ENCODE measurements at places on chromosomes 13 and 19.

GRCh38 chr19:14383661-14384555 is 2.7 kb downstream of the ADGRE5 start:
- peak; percentile 55 for DNase-seq

- DNase-seq: no peak
These were observed 972 bp downstream of the KLK2 start for GRCh38 chr19:50874211-50874610.

DNA sequence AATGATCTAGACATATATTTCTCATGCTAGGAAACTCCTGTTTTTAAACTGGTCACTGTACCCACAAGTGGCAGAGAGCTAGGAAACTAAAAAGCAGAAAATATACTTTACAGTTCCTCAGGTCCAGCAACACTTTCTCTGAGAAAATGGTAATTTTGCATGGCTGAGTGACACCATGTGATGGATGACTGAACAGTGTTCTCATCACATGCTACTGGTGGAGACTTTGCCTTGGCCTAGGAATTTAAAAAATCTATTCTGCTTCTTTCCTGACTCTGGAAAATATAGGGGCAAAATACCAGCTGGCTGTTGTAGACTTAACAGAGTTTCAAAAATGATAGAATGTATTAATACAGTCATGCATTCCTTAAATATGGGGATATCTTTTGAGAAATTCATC is 50.0 kb downstream of the LATS2 start:
- peak; percentile 47 for DNase-seq

GRCh38 chr13:112891477-112892401 is 77.3 kb upstream of the MCF2L start:
- DNase-seq: no peak

DNA sequence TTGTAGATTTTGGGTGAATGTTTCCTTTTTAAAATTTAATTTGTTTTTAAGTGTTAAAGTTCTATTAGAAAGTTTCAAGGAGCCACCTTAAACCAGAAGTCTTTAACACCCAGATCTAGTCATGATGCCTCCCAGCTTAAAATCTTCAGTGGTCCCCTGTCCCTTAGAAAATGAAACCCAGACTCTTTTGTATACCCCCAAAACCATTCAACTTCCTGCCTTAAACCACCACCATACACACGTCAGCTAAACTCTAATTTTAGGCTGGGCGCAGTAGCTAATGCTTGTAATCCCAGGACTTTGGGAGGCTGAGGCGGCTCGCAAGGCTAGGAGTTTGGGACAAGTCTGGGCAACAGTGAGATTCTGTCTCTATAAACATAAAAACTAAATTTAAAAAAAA is 37.9 kb downstream of the N4BP2L1 start:
- DNase-seq: no peak

GRCh38 chr13:39578821-39579291 is 24.1 kb downstream of the LHFPL6 start:
- DNase-seq: peak; percentile 26

DNA sequence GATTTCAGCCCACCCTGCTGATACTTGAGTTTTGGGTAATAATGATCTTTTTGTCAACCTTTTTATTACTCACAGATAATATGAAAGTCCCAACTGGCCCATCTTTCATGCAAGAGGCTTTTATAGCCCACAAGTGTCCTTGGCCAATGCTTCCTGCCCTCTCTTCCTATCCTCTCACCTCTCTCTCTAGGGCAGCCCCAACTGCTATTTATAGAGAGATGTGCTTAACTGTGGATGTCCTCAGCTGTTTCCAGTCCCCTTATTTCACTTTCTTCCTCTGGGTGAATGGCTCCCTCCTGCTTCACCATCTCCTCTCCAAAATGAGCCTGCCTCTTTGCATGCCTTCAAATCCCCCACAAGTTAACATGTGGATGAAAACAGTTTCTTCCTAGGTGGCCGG is 27.4 kb downstream of the ARHGEF7 start:
- DNase-seq: no peak

DNA sequence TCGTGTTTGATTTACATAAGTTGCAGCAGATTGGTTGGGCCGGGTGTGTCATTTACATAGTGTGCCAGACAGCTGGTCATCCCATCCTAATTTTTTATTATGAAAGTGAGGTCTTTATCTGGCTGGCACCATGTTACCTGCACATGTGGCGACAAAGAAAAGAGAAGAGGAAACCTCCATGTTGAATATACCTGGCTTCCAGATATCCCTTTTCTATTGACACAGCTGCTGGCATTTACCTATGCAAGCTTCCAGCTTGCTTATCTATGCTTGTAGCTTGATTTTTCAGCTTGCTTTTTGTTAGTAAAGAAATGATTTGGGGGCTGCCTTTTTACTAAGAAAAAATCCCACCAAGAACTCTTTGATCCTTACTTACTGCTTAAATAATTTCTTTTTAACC is 681.3 kb upstream of the SLITRK1 start:
- DNase-seq: no peak

GRCh38 chr19:10045371-10045770 is 32.1 kb downstream of the RDH8 start:
- no peak for DNase-seq

DNA sequence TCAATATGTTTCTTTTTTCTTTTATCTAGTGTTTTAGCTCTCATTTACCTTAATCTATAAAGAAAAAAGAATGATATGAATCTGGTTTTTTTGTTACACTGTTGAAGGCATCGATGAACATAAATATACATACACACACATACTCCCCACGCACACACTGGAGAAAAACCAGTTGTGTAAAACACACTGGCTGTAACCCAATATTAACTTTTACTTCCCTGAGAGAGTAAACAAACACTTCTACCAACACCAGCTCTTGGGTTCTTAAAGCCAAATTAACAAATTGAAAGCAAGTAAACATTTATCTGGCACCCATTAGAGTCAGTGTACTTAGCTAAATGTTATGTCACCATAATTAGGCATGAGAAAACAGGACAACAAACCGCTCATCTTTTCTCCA is 145.7 kb downstream of the ABCC4 start:
- no peak for DNase-seq

GRCh38 chr19:10168386-10168948 is 26.3 kb downstream of the DNMT1 start:
- no peak for DNase-seq

GRCh38 chr19:47437500-47437899 is 18.2 kb upstream of the MEIS3 start:
- DNase-seq: no peak

- no peak for DNase-seq
These were observed 774 bp upstream of the PPP2R1A start for GRCh38 chr19:52188822-52189734.

GRCh38 chr19:57106722-57107235 is 13.0 kb upstream of the USP29 start:
- DNase-seq: no peak

- peak; percentile 89 for DNase-seq
These were observed 432.4 kb downstream of the SLITRK1 start for GRCh38 chr13:83449668-83450395.

DNA sequence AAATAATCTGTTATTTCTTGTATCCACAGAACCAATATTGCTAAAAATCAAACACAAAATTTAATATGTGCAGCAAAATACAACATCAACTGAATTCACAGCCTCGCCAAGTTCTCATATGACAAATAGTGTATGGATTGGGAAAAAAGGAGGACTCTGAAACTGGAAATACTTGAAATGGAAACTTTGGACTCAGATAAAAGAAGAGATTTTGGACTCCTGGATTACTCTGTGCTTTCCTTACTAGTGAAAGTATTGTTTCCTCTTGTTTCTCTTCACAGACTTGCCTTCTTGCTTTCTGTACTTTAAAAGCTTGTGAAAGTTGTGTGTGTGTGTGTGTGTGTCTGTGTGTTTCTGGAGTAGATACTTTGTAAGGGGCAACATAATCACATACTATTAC is 1596.3 kb downstream of the PCDH9 start:
- no peak for DNase-seq

GRCh38 chr13:97394542-97394941 is 39.4 kb upstream of the RAP2A start:
- DNase-seq: no peak

DNA sequence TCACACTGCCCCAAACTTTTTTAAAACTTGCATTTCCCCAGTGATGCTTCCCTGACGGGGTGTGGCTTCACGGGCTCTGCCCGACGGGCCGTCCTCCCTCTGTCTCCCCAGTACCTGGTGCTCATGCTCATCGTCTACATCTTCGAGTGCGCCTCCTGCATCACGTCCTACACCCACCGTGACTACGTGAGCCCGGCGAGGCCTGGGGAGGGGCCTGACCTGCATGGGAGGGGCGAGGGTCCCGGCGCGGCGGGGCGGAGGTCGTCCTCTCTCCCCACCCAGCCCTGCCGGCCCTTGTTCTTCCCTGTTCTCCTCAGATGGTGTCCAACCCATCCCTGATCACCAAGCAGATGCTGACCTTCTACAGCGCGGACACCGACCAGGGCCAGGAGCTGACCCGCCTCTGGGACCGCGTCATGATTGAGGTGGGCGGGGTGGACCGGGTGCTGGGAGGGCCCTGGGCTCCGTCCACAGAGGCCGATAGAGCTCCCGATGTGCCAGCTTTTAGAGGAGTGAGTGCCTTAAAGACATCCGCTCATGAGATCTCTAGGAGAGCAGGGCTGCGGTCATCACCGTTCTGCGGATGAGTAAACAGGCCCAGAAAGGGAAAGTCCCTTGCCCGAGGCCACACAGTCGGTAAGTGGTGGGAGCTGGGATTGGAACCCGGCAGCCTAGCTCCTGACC is 6.9 kb downstream of the UPK1A start:
- peak; percentile 77 for DNase-seq

GRCh38 chr19:54109651-54110050 is 5.8 kb downstream of the TFPT start:
- DNase-seq: no peak

GRCh38 chr13:75760131-75761021 is 124.2 kb downstream of the LMO7 start:
- DNase-seq: peak; percentile 42

GRCh38 chr13:94822356-94822755 is 110.0 kb upstream of the SOX21 start:
- DNase-seq: no peak

DNA sequence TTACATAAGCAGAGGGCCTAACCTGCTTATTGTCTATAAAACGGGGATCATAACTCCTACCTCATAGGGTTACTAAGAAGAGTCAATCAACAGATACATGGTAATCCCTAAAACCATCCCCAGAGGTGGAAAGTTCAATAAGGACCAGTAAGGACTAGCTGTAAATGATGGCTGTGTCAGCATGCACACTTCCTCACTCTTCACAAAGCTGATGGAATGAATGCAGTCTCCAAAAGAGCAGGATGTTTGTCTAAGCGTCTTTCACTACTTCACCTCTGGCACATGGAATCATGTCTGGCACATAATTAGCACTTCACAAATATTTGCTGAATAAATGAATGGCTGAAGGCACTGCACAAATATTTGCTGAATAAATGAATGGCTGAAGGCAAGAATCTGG is 134.2 kb downstream of the MIPEP start:
- DNase-seq: no peak

DNA sequence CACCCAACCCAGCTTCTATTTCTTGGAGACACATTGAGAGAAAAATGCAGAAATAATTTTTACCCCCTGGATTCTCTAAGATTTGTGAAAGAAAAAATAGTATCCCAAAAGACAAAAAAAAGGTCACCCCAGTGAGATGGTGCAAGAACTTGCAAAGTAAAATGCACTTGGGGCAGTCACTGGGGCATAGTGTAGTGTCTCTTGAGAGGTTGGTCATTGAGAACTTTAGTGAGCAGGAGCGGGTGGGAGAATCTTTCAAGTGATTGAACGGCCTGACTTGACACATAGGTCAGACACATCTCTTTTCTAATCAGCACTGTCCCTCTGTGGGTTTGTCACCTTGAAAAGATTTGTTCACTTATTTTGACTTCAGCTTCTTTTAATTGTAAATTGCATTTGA is 2.4 kb downstream of the ZNF85 start:
- no peak for DNase-seq

DNA sequence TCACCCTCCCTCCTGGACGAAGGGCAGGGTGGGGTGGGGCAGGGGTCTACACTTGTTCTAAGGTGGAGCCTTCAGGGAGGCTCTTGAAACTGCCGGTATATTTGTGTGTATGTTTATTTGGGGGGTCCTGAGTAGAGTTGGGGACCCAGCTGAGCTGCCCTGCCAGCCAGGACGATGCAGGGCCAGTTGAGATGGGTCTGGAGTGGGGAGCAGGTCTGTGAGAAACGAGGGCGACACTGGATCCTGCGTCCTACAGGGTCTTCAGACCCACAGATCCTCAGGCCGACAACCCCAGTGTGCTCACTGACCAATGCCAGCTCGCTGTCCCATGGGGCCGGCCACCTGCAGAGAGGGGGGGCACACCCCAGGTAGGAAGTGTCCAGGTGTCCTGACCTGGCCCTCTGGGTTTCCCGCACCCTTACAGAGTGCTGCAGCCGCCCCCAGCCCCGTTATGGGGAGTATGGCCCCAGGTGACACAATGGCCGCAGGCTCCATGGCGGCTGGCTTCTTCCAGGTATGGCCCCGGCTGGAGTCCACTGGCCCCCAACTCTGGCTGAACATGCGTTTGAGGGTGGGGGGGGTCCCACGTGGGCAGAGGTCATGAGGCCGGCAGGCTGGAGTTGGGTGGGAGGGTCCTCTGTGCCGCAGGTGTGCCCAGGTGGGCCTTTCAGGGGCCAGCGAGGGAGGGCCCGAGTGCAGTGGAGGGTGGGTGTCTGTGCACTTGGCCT is 7.4 kb downstream of the ISYNA1 start:
- no peak for DNase-seq

GRCh38 chr13:113413178-113413897 is 40.0 kb downstream of the ADPRHL1 start:
- DNase-seq: no peak

GRCh38 chr19:46759817-46760333 is 13.6 kb upstream of the STRN4 start:
- DNase-seq: peak; percentile 97

Data from iris pigment epithelial cell (primary cell).